ENCODE measurements at places on chromosomes 2 and 18.

- no peak for DNase-seq
These were observed 427.7 kb downstream of the NBAS start for GRCh38 chr2:15133461-15133860.

DNA sequence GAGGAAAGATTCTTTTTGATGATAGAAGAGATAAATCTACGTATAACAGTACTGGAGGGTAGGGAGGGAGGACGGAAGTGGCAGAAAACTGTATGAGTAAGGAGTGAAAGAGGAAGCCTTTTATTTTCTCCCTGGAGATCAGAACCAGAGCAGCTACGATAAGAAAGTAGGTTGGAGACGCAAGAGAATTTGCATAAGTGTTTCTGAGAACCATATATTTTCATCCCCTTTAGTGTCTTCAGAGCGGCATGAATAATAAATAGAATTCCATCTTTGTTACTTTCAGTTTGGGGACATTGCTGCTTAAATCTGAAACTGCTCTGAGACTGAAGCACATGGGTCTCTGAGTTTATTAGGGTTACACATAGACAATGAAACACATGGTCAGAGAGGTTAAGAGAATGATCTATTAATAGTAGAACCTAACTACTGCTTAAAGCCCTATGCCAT, 230.2 kb upstream of the TNP1 start:
- no peak for DNase-seq

DNA sequence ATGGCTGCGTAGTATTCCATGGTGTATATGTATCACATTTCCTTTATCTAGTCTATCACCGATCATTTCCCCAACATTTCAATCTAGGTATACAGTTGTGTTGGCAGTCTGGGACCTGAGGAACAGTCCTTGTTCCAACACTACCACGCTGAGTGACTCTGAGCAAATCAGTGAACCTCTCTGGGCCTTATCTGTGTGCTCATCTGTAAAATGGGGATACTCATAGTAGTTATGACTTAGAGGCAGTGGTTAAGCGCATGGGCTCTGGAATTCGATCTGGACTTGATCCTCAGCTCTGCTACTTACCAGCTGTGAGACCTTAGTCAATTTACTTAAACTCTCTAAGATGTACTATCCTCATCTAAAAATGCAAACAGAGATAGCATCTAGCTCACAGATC, 85.1 kb downstream of the BCL2 start:
- no peak for DNase-seq

DNA sequence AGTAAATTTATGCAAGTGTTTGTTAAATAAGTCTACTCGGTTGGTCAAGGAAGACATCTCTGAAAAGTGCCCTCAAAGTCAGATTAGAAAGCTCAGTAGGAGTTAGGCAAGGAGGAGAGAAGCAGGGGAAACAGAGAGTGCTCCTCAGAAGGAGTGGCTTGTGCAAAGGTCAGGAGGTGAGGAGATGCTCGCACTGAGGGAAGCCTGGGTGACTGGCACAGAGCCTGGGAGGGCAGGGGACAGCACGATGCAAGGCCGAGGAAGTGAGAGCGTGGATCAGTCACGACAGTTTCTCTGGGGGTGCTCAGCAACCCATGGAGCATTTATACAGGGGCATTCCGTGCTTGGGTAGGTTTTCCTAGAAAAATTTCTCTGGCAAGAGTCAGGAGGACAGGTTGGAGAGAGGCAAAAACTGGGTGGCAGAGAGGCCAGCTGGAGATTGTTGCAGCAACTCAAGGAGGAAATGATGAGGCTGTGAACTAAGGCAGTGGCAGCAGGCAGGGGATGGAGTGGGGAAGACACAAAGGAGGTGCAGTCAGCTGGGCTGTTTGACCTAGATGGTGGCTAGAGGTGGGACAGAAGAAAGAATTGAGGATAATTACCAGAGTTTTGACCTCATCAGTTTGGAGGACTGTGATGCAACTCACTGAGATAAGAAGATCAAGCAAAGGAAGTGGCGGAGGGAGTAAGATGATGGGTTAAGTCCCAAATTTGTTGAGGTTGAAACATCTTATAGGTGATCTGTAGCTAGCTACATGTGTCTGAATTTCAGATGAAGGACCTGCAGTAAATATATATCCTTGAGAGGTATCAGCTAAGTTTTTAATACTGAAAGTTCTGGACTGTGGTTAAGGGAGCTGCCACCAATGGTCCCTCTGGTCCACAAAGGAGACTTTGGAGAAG, 52.4 kb downstream of the BCL2 start:
- no peak for DNase-seq

DNA sequence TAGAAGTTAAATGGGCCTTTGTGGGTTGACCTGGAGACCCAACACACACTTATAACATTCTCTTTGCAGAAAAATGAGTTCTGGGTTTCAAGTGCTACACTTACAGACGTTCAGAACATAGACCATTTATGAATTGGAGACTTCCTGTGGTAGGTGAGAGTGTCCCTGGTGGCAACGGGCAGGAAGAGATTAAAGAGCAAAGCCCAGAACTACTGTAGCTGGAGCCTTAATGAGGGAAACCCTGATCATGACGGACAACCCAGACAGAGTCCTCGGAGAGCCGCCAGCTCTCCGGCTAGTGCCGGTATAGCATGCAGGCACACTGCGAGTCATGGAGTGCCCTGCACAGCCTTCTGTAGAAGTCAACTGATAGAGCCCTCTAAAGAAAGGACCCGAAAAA, 44.5 kb upstream of the RMDN2 start:
- no peak for DNase-seq

DNA sequence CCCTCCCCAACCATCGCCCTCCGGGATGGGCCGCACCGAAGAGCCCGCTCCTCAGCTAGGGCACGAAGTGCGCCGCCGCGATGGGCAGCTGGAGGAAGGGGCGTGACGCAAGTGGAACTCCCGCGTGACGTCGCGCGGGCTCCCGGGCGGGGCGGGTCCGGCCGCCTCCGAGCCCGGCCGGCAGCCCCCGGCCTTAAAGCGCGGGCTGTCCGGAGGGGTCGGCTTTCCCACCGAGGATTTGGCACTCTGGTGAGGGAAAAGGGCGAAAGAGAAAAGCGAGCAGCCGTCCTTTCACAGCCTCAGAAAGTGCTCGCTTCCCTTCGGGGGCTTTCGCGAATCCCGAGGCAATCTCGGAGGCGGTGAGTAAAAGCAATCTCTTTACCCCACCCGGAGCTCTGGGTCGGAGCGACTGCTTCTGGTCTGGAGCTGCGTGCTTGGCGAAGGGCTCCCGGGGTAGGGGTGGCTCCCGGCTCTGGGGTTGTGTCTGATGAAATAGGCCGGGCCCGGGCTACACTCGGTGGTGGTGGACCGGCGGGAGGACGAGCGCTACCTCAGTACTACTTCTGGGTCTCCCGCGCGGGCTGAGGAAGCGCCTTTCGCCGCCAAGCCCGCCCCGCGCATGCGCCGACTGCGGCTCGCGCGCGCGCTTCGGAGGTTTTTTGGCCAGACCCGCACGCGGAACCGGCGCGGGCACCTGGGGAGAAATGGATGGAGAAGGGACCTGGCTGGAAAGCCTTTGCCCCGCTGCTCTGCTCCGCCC, at the start of gene RBBP8:
TSS of gene RBBP8 (plus strand) at position 123 of the 760 bp plus-strand sequence. CDS start 3,524 bp downstream, outside the sequence.
- peak; percentile 72 for DNase-seq

All from tibial nerve (tissue), 4 donors.